Activated T-helper 9 cell treated with anti-CD3 and anti-CD28 coated beads, Interleukin-2, amount 50 U/mL, for 16 hours (primary cell): ENCODE measurements at places on chromosomes 3 and 15.

DNA sequence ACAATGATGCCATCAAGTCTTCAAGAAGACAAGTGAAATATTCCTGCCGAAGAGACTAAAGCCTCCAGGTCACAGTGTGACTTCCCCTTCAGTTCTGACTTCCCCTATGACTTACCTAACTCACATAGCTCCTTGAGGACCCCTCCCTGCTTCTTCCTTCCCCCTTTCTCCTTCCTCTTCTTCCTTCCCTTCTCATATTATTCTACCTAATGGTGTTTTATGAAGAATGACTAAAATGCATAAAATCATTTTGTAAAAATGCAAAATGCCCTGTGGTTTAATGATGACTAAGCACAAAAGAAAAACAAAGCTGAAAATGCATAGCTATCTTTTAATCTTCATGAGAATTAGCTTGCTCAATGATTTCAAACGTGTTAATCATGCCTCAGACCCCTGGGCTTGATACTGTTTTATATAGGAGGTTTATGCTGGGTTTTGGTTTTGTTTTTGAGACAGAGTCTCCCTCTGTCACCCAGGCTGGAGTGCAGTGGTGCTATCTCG is 26.1 kb upstream of the TM4SF4 start:
- DNase-seq = no peak

GRCh38 chr3:62416144-62416543 is 42.8 kb upstream of the FEZF2 start:
- DNase-seq = no peak

GRCh38 chr15:61524545-61524944 is 295.4 kb upstream of the RORA start:
- no peak for DNase-seq

- DNase-seq = no peak
These were observed 2.7 kb upstream of the PCNP start for GRCh38 chr3:101571028-101571895.
